ENCODE measurements at places on chromosomes 5 and 9. TPM values are rescaled to one million over a fixed set of nuclear protein-coding genes. Genes with fewer than 3 reads are reported as not detected.

Gene TMEM171
- not detected for total RNA-seq

Gene PRR7
- total RNA-seq = 1.6 TPM

Gene PMPCA
- total RNA-seq = 30.4 TPM

Gene PTPN3
- total RNA-seq = 15.7 TPM

Gene SLC6A18
- total RNA-seq = not detected

Gene CRHBP
- 0.63 TPM for total RNA-seq

Gene MAP1B
- 55.6 TPM for total RNA-seq

Gene TRIM36
- total RNA-seq = 7.3 TPM

Gene TMEM252
- not detected for total RNA-seq

Gene FOXI1
- not detected for total RNA-seq

Gene FST
- total RNA-seq = 3.6 TPM

Gene SLC25A48
- total RNA-seq = not detected

Gene MARCHF3
- total RNA-seq = 2.1 TPM

Gene BTNL8
- total RNA-seq = not detected

Gene QRFP
- total RNA-seq = not detected

Gene PCDHB12
- total RNA-seq = 0.39 TPM

Gene SYK
- 42.9 TPM for total RNA-seq

Gene CMYA5
- 0.77 TPM for total RNA-seq

Gene MARCOL
- total RNA-seq = not detected

Gene CATSPER3
- not detected for total RNA-seq

Gene PCDHGB1
- total RNA-seq = 2.7 TPM

Gene TMEM174
- not detected for total RNA-seq
